Gastrocnemius medialis (tissue), 4 donors: ENCODE measurements at places on chromosomes 3 and 15.

DNA sequence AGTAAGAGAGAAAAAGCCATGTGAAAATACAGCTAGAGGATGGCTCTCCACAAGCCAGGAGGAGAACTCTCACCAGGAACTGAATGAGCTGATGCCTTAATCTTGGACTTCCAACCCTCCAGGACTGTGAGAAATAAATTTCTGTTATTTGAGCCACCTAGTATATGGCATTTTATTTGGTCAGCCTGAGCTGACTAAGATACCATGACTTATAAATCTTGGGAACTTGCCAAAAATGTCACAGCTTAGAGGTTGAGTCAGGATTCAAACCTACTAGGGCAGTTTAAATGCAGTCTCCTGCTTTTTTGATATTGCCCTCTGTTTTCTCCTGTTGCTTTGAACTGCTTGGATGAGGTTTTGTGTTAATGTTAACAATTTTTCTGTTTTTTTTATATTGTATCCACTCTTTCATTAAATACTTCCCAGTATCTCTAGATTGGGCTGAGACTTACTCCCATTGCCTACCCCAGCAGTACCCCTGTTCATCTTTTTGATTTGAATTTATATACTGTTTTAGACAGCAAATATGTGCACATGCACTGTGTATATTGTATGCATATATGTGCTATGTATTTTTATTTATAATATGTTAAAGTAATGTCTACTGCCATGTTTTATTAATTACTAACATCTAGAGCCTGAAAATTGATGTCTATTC, 1223.2 kb downstream of the OTOL1 start:
- no peak for DNase-seq

DNA sequence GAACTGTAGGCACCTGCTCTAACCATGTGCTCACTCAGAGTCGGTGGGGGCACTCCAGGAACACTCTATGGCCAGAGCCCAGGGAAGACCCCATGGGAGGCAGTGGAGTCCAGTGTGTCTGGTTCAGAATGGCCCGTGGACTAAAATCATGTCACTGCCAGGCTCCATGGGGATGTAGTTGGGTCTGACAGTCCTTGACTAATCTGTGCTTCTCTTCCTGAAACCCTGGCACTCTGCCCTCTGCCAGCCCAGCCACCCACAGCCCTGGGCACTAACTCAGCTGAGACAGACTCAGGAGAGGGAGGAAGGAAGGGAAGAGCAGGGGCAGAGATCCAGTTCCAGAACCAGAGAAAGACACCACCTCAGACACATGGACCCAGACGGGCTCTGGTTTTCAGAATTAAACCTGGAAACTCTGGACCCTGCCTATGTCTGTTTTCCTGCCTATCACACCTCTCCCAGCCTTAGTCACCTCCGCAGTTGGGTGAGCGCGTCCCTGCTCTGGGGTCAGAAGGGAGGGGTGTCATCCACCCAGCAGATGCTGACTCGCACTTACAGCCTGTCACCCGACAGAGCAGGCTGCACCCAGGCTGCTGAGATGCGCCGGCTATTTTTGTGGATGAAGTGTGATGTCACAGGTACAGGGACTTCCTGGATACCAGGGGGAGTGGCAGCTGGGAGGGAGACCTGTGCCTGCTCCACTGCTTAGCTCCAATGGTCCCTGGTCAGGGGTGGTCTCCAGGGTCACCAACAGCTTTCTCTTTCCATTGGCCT, 56.8 kb upstream of the INSYN1 start:
- DNase-seq = no peak

- DNase-seq = no peak
Measured at GRCh38 chr3:10389339-10389738, 68.4 kb upstream of the SEC13 start.

DNA sequence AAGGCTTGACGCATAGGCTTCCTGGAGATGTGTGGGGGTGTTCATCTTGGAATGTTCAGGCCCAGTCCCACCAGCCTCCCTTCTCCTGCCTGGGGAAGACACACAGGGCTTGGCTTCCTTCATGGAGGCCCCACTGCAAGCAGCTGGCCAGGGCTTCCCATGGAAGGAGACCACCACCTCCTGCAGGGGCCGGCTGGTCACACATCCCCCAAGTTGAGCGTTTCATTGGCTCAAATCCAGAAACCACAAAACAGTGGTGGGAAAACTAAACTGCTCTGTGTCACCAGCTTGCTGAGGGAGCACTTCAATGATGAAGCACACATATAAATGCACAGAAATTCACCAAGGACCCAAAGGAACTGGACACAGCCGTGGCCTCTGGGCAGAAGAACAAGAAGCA, 8.3 kb downstream of the IQSEC1 start:
- DNase-seq = no peak

DNA sequence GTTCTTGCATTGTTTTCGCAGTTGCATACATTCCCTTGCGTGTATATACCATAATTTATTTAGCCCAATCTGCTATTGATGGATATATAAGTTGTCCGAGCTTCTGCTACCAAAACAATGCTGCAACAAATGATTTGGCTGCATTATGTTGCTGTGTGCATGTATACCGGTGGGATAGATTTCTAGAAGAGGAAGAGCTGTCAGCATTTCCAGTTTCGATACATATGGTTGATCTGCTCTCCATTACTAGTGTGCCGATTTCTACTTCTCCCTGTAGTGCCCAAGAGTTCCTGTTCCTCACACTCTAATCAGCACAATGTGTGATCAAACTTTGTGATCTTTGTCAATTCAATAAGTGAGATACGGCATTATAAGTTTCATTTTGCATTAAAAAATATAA, 92.8 kb upstream of the NMNAT3 start:
- no peak for DNase-seq
